Activated CD8-positive, alpha-beta memory T cell treated with anti-CD3 and anti-CD28 coated beads for 48 hours (primary cell): ENCODE measurements at places on chromosomes 12 and 14.

GRCh38 chr14:67416085-67416484 is 4.1 kb upstream of the PLEK2 start:
- no peak for DNase-seq

GRCh38 chr14:71362920-71363584 is 455.8 kb downstream of the PCNX1 start:
- no peak for DNase-seq

DNA sequence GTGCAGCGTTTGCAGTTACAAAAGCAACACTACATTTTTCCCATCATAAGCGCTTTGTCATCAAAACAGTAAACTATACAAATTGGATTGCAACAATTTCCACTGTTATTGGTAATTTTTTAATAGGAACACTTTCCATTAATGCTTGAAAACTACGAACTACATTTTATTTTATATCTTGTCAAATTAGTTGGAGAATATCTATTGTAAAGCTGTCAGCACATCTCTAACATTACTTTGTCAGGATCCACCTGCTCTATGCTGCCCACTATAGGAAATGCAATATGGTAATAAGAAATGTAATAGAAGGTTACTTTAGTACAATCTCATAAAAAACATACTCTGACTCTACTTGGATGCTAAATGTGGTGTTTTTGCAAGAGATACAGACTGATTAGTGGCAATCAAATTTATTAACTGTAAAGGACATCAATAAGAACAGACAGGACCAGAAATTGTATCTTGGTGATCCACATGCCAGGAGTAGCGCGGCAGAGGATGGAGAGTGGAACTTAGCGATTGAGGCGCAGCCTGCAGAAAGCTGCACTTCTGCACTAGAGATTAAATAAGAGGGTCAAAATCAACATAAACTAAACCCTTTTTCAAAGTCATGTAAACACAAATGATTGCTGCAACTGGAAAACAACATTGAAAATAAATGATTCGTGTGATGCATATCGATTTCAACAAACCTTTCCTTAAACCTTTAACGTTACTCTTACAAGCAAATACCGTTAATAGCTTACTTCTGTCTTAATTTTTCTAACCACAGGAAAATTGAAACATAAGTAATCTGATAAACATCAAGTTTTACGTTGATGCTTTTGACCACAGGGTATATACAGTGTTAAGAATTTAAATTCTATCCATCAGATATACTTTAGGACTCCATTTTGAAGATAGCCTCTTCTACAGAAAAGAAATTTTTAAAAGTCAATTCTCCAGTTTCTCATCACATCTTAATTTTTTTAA is 3.6 kb upstream of the ARID2 start:
- DNase-seq = no peak

DNA sequence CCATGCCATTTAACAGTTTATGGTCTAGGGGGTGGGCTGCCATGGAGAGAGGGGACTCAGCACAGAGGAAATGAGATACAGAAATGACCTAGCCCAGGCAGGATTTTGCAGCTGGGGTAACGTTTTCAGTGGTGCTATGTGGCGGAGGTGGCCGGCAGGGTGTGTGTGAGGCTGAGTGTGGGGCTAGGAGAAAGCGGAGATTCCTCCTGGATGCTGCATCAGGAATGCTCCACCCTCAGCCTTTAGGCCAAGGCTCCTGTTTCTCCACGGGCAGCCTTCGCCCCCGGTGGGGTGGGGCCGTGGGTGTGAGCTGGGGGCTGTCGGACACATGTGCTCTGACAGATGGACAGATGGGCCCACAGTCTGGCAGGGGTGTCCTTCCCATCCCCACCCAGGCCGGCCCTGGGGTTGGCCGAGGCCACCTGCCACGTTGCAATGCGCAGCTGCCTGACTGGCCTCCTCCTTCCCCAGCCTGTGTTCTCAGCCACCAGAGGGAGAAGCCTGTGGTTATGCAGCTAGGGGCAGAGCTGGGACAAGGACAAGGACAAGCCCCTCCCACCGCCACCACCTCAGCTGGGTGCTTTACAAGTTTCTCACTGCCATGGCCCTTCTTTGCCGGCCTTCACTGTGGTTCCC is 44.3 kb downstream of the TEAD4 start:
- no peak for DNase-seq

DNA sequence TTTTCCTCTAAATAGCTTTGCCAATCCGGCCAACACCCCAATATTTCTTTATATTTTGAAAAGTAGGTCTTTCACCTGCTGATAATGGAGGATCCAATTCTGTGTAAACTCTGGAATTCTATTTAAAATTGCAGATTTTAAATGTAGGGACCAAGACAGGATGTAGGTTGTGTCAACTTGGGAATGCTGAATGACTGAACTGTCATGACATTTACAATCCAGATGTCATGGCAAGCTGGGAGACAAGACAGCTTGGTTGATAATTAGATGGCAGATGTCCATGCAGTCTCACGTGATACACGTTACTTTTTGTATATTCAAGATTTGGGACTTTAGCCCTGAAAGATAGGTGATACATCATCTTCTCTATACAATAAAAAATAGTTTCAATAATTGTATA is 477.2 kb downstream of the DIO2 start:
- no peak for DNase-seq

GRCh38 chr12:54141431-54142113 is 47.2 kb downstream of the SMUG1 start:
- no peak for DNase-seq

GRCh38 chr14:30131581-30132097 is 204.0 kb upstream of the PRKD1 start:
- no peak for DNase-seq

GRCh38 chr14:22489957-22490950 is 98.8 kb downstream of the DAD1 start:
- DNase-seq = no peak

DNA sequence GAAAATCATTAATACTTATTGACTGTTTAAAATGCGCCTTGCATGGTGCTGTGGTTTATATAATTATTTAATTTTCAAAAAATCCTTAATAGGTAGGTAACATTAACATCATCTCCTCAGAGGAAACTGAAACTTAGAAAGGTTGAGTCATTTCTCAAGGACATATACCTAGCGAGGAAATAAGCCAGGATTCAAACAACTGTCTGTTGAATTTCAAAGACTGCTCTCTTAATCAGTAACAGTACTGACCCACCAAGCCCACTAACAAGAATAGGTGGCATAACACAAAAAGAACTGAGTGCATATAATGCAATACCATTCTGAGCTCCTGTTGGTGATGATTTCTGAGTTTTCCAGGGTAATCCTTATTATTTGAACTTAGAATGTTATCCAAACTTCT is 174.3 kb downstream of the SOX5 start:
- no peak for DNase-seq

GRCh38 chr12:40261937-40262336 is 37.1 kb downstream of the LRRK2 start:
- DNase-seq = no peak

DNA sequence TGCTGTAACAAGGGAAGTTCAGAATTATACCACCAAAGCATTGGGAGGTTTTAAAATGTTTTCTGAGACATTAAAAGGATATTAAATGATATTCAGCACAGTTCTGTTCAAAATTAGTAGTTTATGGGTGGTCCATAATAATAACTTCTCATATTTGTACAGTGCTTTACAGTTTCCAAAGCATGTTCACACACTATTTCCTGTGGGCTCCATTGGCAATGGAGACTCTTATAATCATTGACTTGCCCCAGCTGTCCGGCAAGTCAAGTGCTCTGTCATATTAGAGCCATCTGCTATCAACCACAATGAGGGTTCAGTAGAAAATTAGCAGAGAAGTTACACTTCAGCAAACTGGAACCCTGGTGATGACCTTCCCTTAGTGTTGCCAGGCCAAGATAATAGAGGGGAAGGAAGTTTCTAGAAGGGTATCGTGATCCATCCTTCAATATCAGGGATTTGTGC is 526.6 kb upstream of the CCDC196 start:
- DNase-seq = no peak

GRCh38 chr12:104643819-104644669 is 187.3 kb downstream of the CHST11 start:
- DNase-seq = no peak

DNA sequence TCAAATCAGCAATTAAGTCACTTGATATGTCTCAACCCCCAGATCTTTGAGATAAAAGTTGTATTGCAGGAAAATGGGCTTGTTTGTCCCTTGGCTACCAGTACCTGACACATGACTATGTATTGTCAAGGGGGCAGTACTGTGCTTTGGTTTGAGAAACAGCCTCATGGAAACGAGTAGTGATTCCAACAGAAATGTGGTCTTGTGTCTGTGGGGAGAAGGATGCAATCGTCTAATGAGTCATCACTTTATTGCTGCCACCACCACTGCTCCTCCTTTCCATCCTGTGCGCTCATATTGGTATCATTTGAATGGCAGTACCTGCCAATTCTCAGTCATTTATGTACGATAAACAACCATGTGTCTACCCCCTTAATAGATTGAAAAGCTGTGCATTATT is 72.8 kb upstream of the ARHGAP5 start:
- no peak for DNase-seq

DNA sequence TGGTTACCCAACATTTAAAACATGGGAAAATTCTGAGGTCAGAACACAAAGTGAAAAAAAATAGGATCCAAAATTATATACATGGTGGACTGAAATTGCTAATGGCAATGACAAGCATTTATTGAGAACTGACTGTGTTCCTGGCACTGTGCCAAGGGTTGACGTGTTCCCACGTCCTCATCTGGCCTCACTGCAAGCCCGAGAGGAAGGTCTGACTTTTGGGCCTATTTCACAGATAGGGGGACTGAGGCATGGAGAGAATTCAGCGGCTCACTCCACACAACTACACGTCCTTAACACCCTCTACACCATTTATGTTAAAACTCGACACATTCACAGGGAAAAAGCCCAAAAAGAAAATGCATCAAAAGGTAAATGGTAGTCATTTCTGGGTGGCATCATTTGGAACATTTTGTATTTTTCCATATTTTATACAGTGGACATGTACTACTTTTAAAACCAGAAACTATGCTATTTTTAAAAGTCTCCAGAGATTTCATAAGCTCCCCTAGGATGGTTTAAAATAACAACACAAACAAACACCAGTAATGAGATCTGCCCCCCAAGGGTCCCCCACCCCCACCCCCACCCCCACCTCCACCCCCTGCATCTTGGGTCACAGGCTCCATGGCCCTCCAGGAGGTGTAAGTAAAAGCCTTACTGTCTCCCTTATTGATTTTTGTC is 27.7 kb downstream of the CLMN start:
- DNase-seq = no peak

- no peak for DNase-seq
These were observed 1.2 kb downstream of the NTN4 start for GRCh38 chr12:95789126-95790032.

DNA sequence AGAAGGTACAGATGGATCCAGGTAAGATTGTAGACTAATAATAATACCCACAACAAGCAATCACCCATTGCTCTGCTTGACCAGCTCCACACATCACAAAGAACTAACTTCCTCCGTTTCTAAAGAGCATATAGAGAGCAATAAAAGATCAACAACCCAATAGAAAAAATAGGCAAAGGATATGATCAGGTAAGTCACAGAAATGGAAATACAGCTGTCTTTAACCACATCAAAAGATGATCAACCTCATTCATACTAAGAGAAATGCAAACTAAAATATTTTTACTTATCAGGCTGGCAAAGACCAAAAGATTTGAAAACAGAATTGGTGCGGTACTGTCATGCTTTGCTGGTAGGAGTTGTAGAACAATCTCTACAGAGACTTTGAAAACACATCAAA is 8.9 kb downstream of the C2CD5 start:
- DNase-seq = no peak

GRCh38 chr14:50308363-50308915 is 3.6 kb downstream of the L2HGDH start:
- no peak for DNase-seq

GRCh38 chr12:106819991-106820390 is 45.5 kb downstream of the RIC8B start:
- no peak for DNase-seq

GRCh38 chr12:28242496-28243309 is 52.4 kb downstream of the CCDC91 start:
- DNase-seq = no peak

DNA sequence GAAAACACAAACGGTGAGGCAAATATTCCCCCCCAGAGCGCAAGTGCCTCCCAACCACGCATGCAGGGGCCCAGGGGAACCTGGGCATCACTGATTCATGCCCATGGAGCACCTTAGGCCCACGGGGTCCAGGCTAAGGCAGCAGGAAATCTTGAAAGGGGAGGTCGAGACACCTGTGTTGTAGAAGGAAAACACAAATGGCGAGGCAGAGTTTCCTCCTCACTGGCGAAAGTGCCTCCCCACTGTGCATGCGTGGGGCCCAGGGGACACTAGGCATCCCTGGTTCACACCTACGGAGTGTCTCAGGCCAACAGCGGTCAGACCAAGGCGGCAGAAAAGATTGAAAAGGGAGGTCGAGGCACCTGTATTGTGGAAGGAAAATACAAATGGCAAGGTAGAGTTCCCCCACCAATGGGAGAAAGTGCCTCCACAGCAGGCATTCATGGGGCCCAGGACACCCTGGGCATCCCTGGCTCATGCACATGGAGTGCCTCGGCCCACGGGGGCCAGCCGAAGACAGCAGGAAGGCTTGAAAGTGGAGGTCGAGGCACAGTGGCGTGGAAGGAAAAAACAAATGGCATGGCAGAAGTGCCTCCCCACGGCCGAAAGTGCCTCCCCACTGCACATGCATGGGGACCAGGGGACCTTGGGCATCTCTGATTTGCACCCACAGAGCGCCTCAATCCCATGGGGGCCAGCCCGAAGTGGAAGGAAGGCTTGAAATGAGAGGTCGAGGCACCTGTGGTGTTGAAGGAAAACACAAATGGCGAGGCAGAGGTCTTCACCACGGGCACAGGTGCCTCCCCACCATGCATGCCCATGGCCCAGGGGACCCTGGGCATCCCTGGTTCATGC is 368.8 kb downstream of the ALG10 start:
- no peak for DNase-seq

GRCh38 chr14:77067632-77068516 is 30.2 kb upstream of the CIPC start:
- DNase-seq = no peak

- DNase-seq = no peak
These were observed 6.0 kb downstream of the C2CD5 start for GRCh38 chr12:22538311-22538710.

- no peak for DNase-seq
These were observed 152.3 kb upstream of the OTX2 start for GRCh38 chr14:56962444-56963080.
